ENCODE measurements at places on chromosomes 7 and 10.

- no peak overlapping the region for H3K4me3 ChIP-seq
- no peak for ATAC-seq
- no peak overlapping the region for H3K27ac ChIP-seq
- H3K36me3 ChIP-seq, result no peaks in the 10 kb centered on the region
- H3K4me1 ChIP-seq, result no peaks in the 10 kb centered on the region
Measured at GRCh38 chr7:25964483-25964991, 187.5 kb upstream of the NFE2L3 start.

DNA sequence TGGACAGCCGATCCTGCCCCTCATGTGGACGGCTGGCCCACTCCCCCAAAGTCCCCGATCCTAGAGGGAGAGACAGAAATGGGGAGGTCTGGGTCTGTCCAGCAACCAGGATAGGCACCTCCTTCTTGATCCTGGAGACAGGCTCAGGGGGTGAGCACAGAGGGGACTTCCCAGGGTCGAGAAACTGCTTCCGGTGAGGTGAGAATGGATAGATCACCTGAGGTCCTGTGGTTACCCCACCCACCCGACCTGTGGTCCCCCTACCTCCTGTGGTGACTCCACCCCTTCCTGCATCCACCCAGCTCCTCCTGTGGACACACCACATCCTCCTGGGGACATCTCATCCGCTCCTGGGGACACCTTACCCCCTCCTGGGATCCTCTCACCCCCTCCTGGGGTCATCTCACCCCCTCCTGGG lies 27.4 kb upstream of the RASGEF1A start:
- no peak overlapping the region for H3K4me3 ChIP-seq
- ATAC-seq, result no peak
- no peaks in the 10 kb centered on the region for H3K36me3 ChIP-seq
- peaks cover 59% of the 10 kb centered on the region for H3K27me3 ChIP-seq
- no peaks in the 10 kb centered on the region for H3K4me1 ChIP-seq
- no peak overlapping the region for H3K27ac ChIP-seq

GRCh38 chr7:112411186-112411795 lies 39.0 kb upstream of the IFRD1 start:
- H3K27me3 ChIP-seq, result peaks cover 10% of the 10 kb centered on the region
- no peak overlapping the region for H3K27ac ChIP-seq
- H3K36me3 ChIP-seq, result no peaks in the 10 kb centered on the region

GRCh38 chr10:71319800-71320392 lies 837 bp downstream of the SLC29A3 start:
- ATAC-seq, result no peak
- H3K4me3 ChIP-seq, result peak overlapping the region; percentile 66
- no peaks in the 10 kb centered on the region for H3K27me3 ChIP-seq
- peaks cover 25% of the 10 kb centered on the region for H3K36me3 ChIP-seq

GRCh38 chr10:1155791-1156615 lies 99.8 kb downstream of the WDR37 start:
- H3K27me3 ChIP-seq, result peaks cover 12% of the 10 kb centered on the region
- H3K4me3 ChIP-seq, result no peak overlapping the region
- no peaks in the 10 kb centered on the region for H3K4me1 ChIP-seq
- no peak overlapping the region for H3K27ac ChIP-seq
- H3K36me3 ChIP-seq, result no peaks in the 10 kb centered on the region

GRCh38 chr7:102045681-102046372 lies 228.4 kb downstream of the CUX1 start:
- ATAC-seq, result no peak
- H3K36me3 ChIP-seq, result no peaks in the 10 kb centered on the region
- H3K4me3 ChIP-seq, result no peak overlapping the region
- H3K4me1 ChIP-seq, result peaks cover 12% of the 10 kb centered on the region
- H3K27me3 ChIP-seq, result no peaks in the 10 kb centered on the region

GRCh38 chr7:99308461-99309074 lies 17.1 kb upstream of the ARPC1A start:
- H3K27me3 ChIP-seq, result no peaks in the 10 kb centered on the region
- H3K4me3 ChIP-seq, result no peak overlapping the region
- H3K27ac ChIP-seq, result no peak overlapping the region

- H3K27ac ChIP-seq, result no peak overlapping the region
- no peak for ATAC-seq
- no peaks in the 10 kb centered on the region for H3K4me1 ChIP-seq
- no peaks in the 10 kb centered on the region for H3K27me3 ChIP-seq
- H3K36me3 ChIP-seq, result no peaks in the 10 kb centered on the region
Measured at GRCh38 chr7:158771213-158771834, 58.0 kb downstream of the ESYT2 start.

GRCh38 chr7:93719546-93719945 lies 145.0 kb upstream of the CALCR start:
- H3K36me3 ChIP-seq, result no peaks in the 10 kb centered on the region
- no peak overlapping the region for H3K27ac ChIP-seq
- no peak overlapping the region for H3K4me3 ChIP-seq
- ATAC-seq, result no peak
- H3K27me3 ChIP-seq, result no peaks in the 10 kb centered on the region

DNA sequence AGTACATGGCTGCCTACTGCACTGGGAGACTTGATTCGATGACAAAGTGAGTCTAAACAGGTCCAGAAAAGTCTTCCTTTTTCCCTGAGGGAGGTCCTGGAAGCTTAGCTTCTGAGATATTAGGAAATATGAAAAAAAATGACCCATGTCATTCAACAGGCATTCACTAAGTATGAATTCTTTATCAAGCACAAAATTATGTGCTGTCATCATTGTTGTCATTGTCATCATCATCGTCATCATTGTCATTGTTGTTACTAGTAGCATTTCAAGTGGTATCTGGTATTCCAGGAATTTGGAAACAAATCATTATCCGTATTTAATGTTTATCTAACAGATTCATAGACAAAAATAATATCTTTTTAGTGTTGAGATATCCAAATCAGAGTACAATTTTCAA lies 49.7 kb upstream of the HECTD2 start:
- no peak for ATAC-seq
- H3K27ac ChIP-seq, result no peak overlapping the region
- H3K27me3 ChIP-seq, result no peaks in the 10 kb centered on the region

- H3K36me3 ChIP-seq, result no peaks in the 10 kb centered on the region
- no peak overlapping the region for H3K27ac ChIP-seq
- H3K4me3 ChIP-seq, result no peak overlapping the region
- H3K4me1 ChIP-seq, result no peaks in the 10 kb centered on the region
- ATAC-seq, result no peak
- H3K27me3 ChIP-seq, result peaks cover 4% of the 10 kb centered on the region
Measured at GRCh38 chr7:46009211-46009610, 88.1 kb upstream of the IGFBP3 start.

DNA sequence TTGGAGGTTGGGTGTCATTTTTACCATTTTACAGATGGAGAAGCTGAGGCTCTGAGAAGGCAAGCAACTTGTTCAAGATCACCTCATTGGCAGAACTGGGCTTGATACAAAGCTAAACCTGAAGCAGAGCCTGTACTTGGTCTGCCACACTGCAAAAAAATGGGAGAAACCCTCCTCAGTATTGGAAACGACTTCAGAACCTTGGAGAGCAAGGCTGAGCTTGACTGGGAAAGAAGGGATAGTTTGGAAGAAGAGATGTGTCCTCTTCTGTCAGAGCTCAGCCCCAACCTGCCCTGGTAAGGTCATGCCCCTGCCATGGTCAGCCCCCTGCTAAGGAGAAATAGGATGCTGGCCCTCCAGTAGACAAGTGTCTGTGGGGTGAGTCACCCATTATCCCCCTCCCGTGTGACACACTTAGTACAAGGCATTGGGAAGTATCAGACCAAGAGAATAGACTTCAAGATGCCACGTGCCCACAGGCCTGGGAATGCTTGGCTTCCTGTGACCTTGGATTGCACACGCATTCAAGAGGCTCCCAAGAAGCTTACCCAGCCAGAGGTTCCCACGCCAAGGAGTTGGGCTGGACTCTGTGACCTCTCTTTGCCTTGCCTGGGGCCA lies 56.2 kb upstream of the SMNDC1 start:
- no peak for ATAC-seq
- H3K4me1 ChIP-seq, result no peaks in the 10 kb centered on the region
- H3K4me3 ChIP-seq, result no peak overlapping the region
- no peak overlapping the region for H3K27ac ChIP-seq

DNA sequence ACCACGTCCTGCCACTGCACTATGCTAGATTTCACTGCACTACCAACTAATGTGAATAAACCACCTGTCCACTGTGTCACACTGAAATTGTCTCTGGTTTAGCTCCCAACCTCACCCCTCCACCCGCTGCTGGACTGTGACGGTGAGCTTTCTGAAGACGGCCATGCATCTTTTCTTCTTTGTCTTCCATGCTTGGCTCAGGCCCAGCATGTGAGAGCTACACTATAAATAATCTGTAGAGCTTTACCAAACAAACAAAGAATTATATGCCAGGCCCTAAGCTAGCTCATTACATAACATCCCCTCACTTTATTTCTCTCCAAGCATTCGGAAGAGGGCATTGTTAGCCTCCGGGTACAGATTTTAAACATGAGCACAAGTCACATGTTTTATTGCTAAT lies 633.2 kb downstream of the TNS3 start:
- no peaks in the 10 kb centered on the region for H3K27me3 ChIP-seq
- H3K36me3 ChIP-seq, result no peaks in the 10 kb centered on the region
- ATAC-seq, result no peak
- H3K4me3 ChIP-seq, result no peak overlapping the region
- H3K27ac ChIP-seq, result no peak overlapping the region

DNA sequence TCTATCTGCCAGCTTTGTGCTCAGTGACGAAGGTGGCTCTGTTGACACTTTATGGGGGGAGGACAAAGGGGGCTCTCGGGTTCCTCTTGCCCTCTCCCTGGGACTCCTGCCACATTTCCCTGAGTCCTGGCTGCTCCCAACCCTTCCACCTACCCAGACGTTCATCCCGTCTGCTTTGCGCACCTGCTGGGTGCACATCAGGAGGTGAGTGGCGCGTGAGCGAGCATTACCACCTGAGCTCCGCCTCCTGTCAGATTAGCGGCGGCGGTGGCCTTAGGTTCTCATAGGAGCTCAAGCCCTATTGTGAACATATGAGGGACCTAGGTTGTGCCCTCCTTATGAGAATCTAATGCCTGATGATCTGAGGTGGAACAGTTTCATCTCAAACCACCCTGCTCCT lies 137.2 kb downstream of the DYNC2I1 start:
- H3K27ac ChIP-seq, result no peak overlapping the region
- H3K4me3 ChIP-seq, result no peak overlapping the region
- H3K27me3 ChIP-seq, result peaks cover 93% of the 10 kb centered on the region
- H3K4me1 ChIP-seq, result no peaks in the 10 kb centered on the region

DNA sequence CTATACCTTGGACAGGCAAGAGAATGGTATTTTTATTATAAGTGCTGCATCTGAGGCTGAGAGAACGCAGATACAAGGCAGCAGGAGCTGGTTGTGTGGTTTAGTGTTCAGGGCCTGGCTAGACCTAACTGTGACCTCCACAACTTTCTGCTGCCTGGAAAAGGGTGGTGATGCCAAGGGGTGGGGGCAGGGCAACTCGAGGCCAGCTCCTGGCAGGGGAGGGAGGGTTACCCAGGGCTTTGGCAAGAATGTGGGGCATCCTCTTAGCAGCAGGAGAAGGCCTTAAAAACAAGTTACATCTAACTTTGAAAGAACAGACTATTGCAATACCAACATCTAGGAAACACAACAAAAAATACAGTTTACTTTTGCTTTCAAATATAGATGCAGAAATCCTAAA lies 13.0 kb downstream of the MXI1 start:
- peaks cover 12% of the 10 kb centered on the region for H3K4me1 ChIP-seq
- no peak overlapping the region for H3K4me3 ChIP-seq
- peak overlapping the region; percentile 92 for H3K27ac ChIP-seq
- no peaks in the 10 kb centered on the region for H3K27me3 ChIP-seq

DNA sequence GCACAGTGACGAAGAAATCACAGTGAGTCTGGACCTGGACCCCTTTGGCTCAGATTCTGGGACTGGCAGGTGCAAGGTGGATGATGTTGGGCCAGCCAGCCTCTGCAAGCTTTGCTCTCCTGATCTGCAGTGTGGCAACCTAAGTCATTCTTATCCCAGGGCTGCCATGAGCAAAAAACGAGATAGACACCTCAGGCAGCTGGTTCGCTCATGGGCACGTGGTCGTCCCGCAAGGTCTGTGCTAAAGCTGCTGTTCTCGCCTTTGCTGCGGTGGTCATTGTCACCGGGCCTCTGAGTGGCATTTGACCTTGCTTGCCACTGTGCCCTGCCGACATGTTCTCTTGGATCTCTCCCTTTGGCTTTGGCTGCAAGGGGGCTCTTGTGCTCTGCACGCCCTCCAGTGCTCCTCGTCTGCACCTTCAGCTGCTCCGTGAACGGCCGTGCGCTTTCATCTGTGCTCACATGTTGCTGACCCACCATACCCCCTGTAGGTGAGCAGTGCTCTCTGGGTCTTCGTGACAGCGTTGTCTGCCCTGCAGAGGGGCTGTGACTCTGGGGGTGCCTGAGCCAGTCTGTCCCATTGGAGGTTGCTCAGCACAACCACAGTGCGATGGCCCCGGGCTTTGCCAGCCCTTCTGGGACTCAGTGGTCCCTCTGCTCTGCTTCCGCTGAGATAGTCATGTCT lies 317.0 kb downstream of the GLRX3 start:
- H3K4me1 ChIP-seq, result no peaks in the 10 kb centered on the region
- H3K27ac ChIP-seq, result no peak overlapping the region
- H3K4me3 ChIP-seq, result no peak overlapping the region
- peaks cover 24% of the 10 kb centered on the region for H3K27me3 ChIP-seq

GRCh38 chr7:42192066-42192465 lies 44.9 kb downstream of the GLI3 start:
- H3K4me1 ChIP-seq, result peaks cover 35% of the 10 kb centered on the region
- no peak for ATAC-seq
- H3K36me3 ChIP-seq, result no peaks in the 10 kb centered on the region
- H3K27me3 ChIP-seq, result no peaks in the 10 kb centered on the region
- H3K27ac ChIP-seq, result no peak overlapping the region
- no peak overlapping the region for H3K4me3 ChIP-seq

DNA sequence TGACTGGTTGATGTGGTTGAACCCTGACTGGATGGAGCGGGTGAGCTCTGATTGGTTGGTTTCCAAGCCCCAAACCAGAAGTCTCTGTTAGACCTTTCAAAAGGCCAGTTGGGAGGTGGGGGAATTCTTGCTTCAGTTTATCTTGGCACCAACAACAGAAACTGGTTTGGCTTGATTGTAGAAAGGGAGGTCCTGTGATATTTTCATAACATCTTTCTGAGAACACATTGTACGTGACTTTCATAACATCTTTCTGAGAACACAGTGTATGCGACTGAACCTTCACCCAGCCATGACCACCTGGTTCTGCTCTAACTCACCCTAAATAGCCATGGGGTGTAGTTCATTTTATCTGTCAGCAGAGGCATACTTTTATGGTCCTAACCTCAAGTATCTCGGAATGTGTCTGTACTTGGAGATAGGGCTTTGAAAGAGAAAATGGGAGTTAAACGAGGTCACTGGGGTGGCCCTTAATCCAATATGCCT lies 88.3 kb downstream of the GALNT17 start:
- no peaks in the 10 kb centered on the region for H3K36me3 ChIP-seq
- H3K27me3 ChIP-seq, result no peaks in the 10 kb centered on the region
- peaks cover 35% of the 10 kb centered on the region for H3K4me1 ChIP-seq
- peak; percentile 85 for ATAC-seq
- peak overlapping the region; percentile 83 for H3K27ac ChIP-seq

DNA sequence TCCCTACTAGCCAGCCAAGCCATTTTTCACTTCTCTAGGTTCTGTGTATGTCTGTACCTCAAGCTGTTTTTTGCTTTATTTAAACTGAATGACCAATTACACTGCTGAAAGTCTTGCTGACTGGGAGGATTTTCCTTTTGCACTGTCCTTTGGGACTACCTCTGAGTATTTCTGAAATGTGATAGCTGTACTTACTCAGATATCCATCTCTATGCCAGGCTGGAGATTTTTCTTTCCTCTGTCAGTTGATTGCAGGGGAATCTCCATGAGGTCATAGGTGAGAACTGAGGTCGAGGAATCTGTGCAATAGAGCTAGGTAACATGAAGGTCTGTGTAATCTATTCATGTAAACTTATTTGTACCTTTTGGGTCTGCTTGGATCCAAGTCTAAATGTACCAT lies 38.9 kb upstream of the ANKRD1 start:
- no peaks in the 10 kb centered on the region for H3K4me1 ChIP-seq
- no peaks in the 10 kb centered on the region for H3K36me3 ChIP-seq
- H3K4me3 ChIP-seq, result no peak overlapping the region
- no peak overlapping the region for H3K27ac ChIP-seq
- no peak for ATAC-seq

All from gastroesophageal sphincter (tissue), 4 donors.